ENCODE measurements at places on chromosomes 3 and 15. TPM values are rescaled to one million over a fixed set of nuclear protein-coding genes. Genes with fewer than 3 reads are reported as not detected.

Gene RTP3
- 0.04 TPM for total RNA-seq

DNA sequence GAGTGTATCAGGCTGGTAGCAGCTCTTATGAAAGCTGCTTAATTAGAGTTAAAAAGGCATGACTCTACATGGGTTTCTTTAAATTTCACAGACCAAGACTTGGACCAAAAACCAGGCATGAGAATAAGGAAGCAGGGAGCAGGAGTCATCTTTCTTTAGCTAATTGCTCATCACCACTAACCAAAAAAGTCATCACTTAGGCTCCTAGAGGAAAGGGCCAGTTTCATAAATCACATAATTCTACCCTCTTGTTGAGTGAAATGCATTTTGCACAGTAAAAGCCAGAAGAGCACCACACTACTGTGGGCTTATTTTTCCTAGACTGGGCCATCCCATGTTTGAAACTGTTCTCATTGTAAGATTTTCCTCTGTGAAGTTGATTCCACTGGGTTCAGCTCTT lies 175.6 kb downstream of the GREM1 start:
- H3K27me3 ChIP-seq = no peaks in the 10 kb centered on the region
- no peak overlapping the region for H3K27ac ChIP-seq
- H3K4me3 ChIP-seq = no peak overlapping the region
- no peaks in the 10 kb centered on the region for H3K36me3 ChIP-seq

DNA sequence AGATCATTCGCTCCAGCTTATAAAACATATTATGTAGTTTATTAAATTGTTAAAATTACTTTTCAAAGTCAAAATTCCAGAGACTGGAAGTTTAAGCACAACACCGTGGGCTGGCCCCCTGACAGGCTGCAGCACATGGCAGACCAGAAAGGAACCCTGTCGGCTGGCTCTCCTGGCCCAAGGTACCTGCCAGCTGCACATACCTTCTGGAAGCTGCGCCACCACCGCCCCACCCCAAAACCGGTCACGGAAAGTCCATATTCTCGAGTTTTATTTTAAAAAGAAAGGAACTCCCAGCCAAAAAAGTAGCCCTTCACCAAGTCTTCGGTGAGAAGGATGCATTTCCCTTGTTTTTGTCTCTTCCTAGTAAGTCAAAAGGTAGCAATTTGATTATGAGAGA lies 94.6 kb downstream of the FOXP1 start:
- H3K4me1 ChIP-seq = no peaks in the 10 kb centered on the region
- H3K4me3 ChIP-seq = no peak overlapping the region
- peak overlapping the region; percentile 47 for H3K27ac ChIP-seq

- H3K27me3 ChIP-seq = no peaks in the 10 kb centered on the region
- peak; percentile 49 for DNase-seq
- peak overlapping the region; percentile 66 for H3K27ac ChIP-seq
- H3K4me1 ChIP-seq = peaks cover 36% of the 10 kb centered on the region
- H3K36me3 ChIP-seq = peaks cover 57% of the 10 kb centered on the region
Measured at GRCh38 chr3:49415931-49416601, 3.8 kb downstream of the TCTA start.

- H3K4me3 ChIP-seq = no peak overlapping the region
- H3K27ac ChIP-seq = no peak overlapping the region
- no peak for DNase-seq
- no peaks in the 10 kb centered on the region for H3K36me3 ChIP-seq
Measured at GRCh38 chr3:81788044-81788443, 26.6 kb upstream of the GBE1 start.

DNA sequence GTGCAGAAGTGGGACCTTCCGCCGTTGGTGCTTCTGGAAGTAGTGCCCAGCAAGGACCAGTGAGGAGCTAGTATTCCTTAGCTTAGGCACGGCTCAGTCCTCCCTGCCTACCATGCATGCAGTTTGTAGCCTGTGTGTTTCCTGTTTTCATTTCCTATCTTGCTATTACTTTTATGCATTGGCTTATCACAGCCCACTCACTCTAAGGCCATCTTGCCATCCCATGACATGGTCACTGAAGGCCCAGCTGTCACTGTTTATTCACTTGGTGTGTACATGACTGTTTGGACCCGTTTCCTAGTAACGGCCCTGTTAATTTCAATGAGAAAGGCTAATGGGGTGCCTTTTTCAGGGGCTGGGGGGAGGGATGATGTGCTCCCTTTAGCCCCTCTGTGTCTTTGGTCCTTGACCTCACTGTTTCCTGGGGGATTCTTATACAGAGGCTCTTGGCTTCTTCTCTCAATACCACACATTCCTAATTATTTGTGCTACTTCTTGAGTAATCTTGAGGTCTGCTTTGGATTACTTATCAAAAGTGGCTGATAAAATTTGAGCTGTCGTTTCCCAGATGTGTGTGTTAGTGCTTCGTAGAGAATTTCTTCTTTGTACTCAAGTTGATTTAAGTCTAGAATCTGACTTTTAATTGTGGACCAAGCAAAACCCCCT lies 24.5 kb upstream of the TRAK1 start:
- H3K36me3 ChIP-seq = no peaks in the 10 kb centered on the region
- H3K4me3 ChIP-seq = no peak overlapping the region
- peak overlapping the region; percentile 97 for H3K27ac ChIP-seq
- H3K27me3 ChIP-seq = no peaks in the 10 kb centered on the region

Measured in muscle of leg (tissue), 16 donors.